ENCODE measurements at places on chromosomes 5 and 9.

DNA sequence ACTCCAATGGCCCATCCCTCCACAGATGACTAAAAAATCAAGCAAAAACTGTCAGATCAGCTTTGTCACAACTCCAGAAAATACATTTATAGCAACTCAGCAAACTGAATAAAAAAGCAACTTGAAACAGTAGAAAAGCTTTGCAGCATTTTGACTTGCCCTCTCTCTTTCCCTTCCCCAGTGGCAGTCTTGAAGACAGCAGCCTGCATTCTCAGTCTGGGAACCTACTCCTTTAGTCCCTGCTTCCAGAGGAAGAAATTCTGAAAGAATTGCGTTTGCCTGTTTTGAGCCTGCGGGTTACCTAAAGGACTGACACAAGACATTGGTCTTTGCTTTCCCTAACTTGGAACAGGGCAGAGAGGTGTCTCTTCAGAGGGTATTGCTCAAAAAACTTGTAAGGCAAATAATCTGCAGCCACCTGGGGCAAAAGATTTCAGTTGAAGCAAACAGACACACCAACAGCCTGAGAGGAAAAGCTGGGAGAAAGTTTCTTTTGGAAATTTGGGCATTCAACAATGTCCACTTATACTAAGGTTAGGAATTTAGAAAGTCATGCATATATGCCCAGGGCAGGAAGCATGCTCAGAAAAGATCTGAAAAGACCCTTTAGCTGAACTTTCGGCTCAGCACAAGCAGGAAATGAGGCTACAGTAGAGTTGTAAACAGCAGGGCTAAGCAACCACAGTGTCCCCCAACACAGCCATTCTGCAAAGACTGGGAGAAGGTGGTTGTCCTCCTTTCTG lies 15.2 kb upstream of the SLC35D2 start:
- no peak for DNase-seq

- DNase-seq = no peak
These were observed 127.1 kb downstream of the DIRAS2 start for GRCh38 chr9:90515510-90515909.

DNA sequence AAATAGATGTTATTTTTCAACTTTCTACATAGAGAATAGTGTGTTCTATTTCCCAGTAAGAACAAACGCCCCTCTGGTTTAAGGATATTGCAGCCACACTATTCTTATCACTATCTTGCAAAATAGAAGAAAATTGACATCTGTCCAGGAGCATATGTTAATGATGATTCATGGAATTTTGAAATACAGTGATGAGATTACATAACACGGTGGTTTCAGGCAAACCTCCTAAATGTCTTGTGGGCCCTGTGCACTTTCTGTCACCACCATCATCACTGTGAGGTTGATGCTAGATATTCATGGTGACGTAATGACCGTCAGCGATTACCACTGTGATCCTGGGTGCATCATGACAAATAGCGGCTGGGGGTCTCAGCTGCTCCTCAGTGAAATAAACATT lies 48.1 kb downstream of the CFAP90 start:
- DNase-seq = peak; percentile 0

GRCh38 chr5:116834796-116835515 lies 260.3 kb upstream of the SEMA6A start:
- no peak for DNase-seq

GRCh38 chr9:134406366-134407120 lies 80.3 kb downstream of the RXRA start:
- DNase-seq = no peak

DNA sequence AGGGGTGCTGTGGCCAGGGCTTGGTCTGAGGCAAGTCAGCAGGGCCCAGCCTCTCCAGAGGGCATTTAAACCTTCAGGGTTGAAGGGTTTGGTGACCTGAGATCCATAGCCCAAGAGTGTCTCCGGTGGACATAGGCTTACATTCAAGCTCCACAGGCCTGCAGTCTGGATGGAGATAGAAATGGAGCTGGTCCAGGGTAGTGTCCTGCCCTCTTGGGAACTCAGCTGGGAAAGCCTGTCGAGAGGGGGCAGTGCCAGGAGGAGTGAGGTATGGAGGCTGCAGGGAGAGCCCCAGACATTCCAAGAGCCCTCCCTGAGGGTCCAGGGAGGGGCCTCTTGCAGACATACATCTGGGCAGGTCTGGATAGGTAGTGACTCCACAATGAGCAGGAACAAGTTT lies 177.0 kb upstream of the MVB12B start:
- no peak for DNase-seq

DNA sequence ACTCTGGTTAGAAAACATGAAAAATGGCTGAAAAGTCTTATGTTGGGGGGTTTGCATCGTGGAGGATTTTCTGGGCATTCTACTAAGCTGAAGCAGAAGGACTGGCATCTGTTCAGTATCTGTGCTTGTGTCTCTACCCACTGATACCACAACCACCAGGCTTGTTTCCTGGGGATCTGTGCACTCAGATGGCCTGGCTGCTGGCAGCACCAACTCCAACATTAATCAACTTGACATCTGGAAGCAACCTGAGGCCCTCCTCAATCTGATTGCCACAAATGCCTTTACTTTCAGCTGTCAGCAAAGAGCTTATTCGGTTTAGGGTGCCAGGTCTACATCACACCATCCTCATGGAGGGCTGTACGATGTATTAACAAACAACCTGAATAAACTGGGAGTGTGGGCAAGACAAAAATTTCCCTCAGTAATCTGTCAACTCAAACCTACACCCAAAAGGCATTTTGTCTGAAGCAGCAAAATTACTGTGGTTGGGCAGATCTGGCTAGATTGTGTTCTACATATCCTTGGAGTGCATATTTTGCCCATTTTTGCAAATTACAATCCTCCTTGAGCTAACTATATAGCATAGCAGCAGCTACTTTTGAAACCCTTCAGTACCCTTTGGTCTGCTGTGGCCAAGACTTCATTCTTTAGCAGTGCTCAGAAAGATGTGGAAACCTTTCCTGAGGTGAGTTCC lies 74.6 kb downstream of the FOXD1 start:
- DNase-seq = peak; percentile 84

GRCh38 chr9:10875752-10876151 lies 262.9 kb upstream of the PTPRD start:
- DNase-seq = peak; percentile 56

- no peak for DNase-seq
These were observed 45.9 kb downstream of the PDCD1LG2 start for GRCh38 chr9:5556101-5556705.

GRCh38 chr5:80837679-80838078 lies 122.5 kb upstream of the RASGRF2 start:
- DNase-seq = no peak

- no peak for DNase-seq
These were observed 6.8 kb upstream of the C9orf152 start for GRCh38 chr9:110214586-110215355.

DNA sequence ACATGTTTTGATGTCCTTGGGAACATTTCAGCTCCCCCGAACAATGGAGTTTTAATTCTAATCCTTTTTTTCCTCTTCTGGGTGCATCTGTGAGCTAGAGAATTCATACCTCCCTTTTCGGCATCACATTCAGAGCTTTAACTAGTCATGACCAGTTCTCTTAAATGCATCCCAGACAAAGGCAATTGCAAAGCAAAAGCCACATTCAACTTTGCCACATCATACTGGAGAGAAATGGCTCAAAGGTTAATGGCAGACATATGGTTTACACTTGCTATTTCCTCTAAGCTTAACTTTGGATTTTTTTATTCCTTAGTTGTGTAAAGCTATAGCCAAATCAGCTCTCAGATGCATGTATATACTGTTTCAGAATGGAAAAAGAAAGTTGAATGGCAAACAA lies 153.3 kb downstream of the ESM1 start:
- peak; percentile 77 for DNase-seq

- no peak for DNase-seq
These were observed 110.7 kb upstream of the IL12B start for GRCh38 chr5:159440968-159441367.

DNA sequence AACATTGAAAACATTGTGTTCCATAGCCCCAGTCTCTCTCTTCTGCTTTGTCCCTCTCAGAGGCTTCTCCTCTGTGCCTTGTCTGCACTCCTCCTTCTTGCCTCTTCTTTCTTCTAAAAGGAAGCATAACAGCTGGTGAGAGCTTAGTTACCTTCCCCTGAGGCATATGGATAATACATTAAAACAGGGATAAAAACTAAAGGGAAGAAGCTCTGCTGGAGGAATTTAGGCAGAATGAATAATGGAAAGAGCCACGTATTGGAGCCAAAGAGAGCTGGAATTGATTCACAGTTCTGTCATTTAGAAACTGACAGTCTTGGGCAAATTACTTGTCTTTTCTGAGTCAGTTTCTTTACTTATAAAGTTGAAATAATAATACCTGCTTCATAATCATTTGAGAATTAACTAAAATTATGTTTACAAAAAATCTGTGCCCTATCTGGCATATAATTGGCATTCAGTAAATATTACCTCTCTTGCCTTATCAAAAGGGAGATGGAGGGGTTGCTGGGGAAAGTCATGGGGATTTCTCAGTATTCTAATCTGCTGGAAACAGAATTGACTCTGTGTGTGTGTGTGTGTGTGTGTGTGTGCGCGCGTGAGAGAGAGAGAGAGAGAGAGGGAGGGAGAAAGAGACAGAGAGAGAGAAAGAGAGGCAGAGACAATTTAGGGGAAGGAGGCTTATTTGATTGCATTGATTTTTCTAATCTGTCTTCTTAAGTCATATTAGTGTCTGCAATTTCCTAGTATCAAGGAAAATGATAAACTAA lies 20.2 kb downstream of the ZNF474 start:
- no peak for DNase-seq

GRCh38 chr5:113034182-113034773 lies 57.7 kb downstream of the DCP2 start:
- peak; percentile 93 for DNase-seq

DNA sequence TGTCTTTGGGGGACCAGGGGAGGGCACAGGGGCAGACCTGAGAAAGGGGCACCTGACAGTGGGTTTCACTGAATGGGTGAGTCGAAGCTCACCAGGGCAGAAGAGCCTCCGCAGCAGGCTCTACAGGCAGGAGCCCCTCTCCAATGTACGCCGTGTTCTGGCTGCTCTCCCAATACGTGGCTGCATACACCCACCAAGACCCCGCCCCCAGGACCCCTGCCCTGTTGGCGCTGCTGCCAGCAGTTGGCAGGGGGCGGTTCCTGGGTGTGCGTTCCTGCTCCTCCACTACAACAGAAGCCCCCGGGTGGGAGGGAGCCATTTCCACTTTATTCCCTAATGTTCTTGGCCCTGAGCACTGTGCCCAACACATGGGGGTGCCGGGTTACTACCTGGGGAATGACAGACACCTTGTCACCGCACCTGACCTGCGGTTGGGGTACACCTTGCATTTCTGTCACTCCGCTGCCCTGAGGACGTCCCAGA lies 30.3 kb downstream of the SARDH start:
- DNase-seq = no peak

DNA sequence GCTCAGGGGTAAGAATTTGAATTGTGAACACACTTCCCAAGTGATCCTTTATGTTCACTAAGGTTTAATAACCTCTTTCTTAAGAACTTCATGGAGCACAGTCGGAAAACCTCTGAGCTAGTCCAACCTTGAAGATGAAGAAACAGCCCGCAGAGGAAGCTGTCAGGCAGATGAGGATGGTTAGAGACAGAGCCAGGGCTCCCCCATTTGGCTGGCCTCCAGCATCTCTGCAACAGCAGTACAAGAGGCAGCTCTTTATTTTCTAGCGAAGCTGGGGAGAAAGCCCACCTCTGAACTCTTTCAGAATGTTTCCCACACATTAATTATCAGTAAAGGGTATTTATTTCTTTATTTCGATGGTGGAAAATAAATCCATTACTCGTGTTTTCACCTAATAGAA lies 350.8 kb downstream of the DMRT2 start:
- no peak for DNase-seq

DNA sequence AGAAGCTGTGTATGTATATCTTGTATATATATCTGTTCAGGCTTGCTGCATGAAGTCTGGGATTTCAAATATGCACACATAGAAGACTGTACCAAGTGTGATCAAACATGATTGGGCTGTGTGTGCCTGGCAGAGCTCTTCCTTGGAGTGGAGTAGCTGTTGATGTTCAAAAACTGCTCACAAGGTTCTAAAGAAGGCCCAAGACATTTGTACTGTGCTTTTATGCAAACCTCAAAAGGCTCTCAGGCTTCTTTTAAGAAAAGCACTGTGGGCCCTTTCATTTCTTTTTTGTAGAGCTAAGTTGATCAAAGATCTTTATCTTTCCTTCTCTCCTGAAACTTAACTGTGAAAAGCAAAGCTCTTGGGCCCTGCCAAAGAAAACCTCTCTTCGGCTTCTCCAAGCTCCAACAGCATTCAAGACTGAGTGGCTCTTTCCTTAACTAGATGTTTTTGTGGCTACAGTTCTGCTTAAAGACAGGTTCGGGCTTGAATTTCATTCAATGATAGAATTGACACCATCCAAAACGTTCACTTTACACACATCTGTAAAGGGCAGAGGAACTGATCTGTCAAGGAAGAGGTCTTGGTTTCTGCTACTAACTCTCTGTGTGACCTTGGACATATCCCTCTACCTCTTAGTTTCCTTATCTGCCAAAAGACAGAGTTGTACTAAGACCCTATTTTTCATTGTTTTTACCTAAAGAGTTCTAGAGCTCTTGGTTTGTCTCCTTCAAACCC lies 105.8 kb upstream of the IL6ST start:
- DNase-seq = no peak

GRCh38 chr9:117375956-117376355 lies 38.9 kb downstream of the ASTN2 start:
- no peak for DNase-seq

- DNase-seq = peak; percentile 99
These were observed 166.3 kb downstream of the DOCK2 start for GRCh38 chr5:169803077-169803981.

DNA sequence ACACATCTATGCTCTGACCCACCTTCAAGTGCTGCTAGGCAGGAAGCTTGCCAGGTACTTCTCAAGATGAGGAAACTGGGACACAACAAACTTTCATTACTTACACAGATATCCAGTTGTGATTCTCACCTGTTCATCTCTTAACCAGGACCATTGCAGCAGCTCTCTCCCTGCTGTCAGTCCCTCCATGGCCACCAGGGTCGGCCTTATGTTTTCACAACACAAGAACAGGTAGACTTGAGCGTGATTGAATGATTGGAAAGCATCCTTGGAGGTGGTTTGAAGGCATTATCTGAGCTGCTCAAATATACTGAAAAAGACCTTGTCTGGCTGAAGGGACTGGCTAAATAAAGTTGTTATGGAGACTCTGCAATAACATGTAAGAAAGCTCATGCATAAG lies 94.4 kb downstream of the MTREX start:
- DNase-seq = no peak

- DNase-seq = no peak
These were observed 20.4 kb downstream of the RPS23 start for GRCh38 chr5:82257729-82258128.

DNA sequence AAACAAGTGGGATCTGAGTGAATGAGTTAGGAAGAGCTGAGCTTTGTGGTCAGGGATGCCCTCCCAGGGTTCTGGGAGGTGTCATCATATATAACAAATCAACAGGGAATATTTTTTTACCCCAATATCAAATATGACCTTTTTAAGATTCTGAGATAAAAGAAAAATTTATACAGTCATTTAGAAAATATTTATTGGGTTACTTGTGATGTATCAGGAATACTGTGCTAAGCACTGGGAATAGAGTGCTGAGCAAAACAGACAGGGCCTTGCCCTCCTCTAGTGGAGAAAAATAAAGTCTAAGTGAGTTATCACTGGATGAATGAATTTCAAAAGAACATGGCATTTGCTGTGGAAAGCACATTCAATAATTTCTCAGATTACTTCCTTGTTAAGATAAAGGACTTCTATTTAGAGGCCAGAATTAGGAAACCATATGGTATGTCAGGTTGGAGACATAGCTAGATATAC lies 102.9 kb downstream of the BOD1 start:
- peak; percentile 73 for DNase-seq
